ENCODE measurements at places on chromosomes 1 and 21.
A peak's percentile ranks its signal among the peaks of the same experiment; 100 is the strongest.

GRCh38 chr1:82343381-82343780 is 542.6 kb downstream of the ADGRL2 start:
- no peak for DNase-seq

GRCh38 chr1:150249936-150250335 is 7.6 kb upstream of the CA14 start:
- no peak for DNase-seq

- no peak for DNase-seq
These were observed 28.4 kb upstream of the PLEKHO1 start for GRCh38 chr1:150121236-150121862.

DNA sequence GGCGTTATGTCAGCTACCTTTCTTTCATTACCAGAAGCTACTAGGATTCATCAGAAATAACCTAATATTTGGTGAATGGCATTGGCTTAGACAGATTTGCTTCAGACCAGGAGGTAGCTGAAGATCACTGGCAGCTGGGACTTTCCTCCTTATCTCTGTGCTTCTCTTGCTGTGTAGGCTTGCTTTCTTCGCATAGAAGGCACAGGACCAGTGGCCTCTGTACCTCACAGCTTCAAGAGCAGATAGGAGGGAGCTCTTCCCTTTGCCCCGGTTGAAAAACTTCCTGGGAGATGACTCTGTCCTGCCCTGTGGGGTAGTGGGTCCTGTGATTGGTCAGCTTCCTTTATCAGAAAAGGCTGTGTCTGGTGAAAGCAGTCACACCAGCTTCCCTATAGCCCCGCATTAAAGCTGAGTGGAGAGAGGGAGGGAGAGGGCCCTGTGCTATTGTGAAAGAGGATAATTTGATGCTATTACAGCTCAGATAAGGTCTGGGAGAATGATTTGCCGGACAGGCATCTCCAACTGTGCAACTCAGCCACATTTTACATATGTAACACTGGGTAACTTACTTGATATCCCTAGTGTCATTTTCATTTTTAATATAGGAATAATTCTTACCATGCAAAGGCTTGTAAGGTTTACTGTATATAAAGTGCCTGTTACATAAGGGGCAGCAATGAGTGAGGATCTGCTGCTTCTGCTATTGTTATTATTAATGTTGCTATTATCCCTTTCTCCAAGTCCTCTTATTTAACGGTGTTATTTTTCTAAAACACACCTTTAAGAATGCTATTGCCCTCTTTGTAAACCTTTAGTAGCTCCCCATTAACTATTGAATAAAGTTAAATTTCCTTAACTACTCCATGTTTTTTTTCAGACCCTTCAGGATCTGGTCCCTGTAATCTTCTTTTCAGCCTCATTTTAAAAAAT is 31.6 kb downstream of the OSBPL9 start:
- DNase-seq: no peak

GRCh38 chr1:66175581-66175980 is 358.4 kb upstream of the SGIP1 start:
- no peak for DNase-seq

DNA sequence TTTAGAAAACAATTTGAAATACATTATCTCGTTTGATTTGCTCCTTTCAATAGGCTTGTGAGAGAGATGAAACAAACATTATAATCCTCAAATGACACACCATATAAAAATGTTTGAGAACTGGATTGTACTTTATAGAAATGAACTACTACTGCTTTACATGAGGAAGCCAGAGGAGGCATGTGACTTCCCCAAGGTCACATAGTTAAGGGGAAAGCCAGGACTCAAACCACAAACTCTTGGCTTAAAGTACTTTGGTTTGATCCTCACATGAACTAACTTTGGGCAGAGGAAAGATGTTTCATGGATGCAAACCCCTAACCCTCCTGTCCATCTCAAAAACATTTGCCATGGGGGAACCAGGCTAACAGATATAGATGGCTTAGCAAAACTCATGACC is 4.7 kb downstream of the ARHGEF11 start:
- DNase-seq: no peak

- peak; percentile 22 for DNase-seq
These were observed 2.7 kb downstream of the GRHL3 start for GRCh38 chr1:24321697-24322469.

- DNase-seq: no peak
These were observed 16.8 kb upstream of the INTS3 start for GRCh38 chr1:153711026-153711425.

- no peak for DNase-seq
These were observed 216.4 kb downstream of the VAV3 start for GRCh38 chr1:107748531-107748930.

- no peak for DNase-seq
These were observed 315.5 kb downstream of the GPATCH2 start for GRCh38 chr1:217315346-217315745.

DNA sequence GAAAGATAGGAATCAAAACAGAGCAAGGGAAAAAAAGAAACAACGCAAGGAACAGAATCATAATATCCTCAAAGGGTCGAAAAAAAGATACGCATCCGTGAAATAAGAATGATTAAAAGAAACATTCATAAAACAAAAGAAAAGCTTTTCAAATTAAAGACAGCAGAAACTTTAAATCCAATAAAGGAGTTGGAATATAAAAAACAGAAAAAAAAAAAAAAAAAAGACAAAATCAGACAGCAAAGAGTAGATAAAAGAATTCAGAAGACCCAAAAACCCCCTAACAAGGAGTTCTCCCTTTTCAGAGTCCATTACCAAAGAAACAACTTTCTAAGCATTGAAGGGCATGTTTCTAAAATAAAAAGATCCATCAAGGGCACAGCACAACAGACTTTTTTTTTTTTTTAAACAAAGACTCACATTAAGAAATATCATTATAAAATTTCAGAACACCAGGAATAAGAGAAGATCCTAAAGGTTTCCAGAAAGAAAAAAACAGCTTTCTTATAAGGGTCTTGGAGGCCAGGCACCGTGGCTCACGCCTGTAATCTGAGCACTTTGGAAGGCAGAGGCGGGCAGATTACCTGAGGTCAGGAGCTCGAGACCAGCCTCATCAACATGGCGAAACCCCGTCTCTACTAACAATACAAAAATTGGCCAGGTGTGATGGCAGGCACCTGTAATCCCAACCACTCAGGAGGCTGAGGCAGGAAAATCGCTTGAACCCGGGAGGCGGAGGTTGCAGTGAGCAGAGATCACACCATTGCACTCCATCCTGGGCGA is 44.7 kb downstream of the ENAH start:
- DNase-seq: no peak

GRCh38 chr1:54077359-54077758 is 24.0 kb downstream of the TCEANC2 start:
- no peak for DNase-seq

DNA sequence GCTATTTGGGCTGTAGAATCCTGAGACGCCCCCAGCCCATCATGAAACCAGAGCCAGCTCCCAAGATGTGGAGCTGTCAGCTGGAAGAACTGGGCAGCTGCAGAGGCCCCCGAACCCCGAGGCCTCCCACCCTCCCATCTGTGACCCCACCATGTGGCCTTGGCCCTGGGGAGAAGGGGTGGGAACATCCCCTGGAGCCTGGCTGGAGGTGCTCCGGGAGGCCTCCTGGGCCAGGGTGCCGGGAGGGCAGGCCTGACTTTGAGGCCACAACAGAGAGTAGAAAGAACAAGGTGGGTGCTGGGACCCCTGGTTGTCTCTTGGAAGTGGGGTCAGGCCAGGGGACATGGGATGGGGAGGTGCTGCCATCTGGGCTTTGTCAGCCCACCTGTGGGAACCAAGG is 6.0 kb upstream of the SMYD3 start:
- no peak for DNase-seq

GRCh38 chr1:40592107-40592803 is 60.8 kb downstream of the ZNF684 start:
- DNase-seq: no peak

GRCh38 chr1:198597690-198598430 is 41.0 kb upstream of the PTPRC start:
- DNase-seq: no peak

DNA sequence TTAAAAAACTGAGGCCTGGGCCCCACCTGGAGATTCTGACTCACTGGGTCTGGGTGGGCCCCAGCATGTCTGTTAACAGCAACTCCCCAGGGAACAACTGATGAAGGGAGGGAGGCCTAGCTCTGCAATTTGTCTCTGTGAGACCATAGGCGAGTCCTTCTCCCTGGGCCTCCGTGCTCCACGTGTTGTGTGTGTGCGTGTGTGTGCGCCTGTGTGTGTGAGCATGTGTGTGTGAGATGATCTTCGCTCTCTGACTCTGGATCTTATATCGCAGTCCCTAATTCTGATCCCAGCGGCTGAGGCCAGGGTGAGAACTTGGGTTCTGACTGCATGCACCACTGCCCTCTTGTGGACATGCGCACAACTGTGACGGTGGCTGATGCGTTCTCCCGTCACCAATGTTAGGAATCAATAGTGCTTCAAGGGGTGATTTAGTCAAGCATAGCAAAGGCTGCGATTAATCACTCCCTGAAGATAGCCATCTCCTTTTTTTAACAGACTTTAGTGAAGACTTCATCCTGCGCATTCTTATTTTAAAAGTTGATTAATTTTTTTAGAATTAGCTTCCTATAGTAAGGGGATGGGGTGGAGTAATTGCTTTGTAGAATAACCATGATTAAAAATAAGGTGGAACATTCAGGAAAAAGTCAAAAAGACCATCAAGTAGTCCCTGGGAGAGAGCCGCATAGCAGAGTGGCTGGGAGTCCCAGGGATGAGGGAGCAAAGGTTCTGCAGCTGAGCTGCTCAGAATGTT is 62.4 kb upstream of the USP24 start:
- peak; percentile 65 for DNase-seq

- DNase-seq: no peak
These were observed 302.4 kb upstream of the TMPRSS15 start for GRCh38 chr21:18705971-18706370.

- no peak for DNase-seq
These were observed 50.6 kb upstream of the CNTN2 start for GRCh38 chr1:204992201-204992997.

All from stimulated activated CD8-positive, alpha-beta memory T cell treated with anti-CD3 and anti-CD28 coated beads, Interleukin-7, amount 100 ng/mL, for 1 hour (primary cell).